ENCODE measurements at places on chromosomes 4 and X.

- no peak for DNase-seq
Measured at GRCh38 chr4:173498023-173498422, 32.0 kb downstream of the HAND2 start.

DNA sequence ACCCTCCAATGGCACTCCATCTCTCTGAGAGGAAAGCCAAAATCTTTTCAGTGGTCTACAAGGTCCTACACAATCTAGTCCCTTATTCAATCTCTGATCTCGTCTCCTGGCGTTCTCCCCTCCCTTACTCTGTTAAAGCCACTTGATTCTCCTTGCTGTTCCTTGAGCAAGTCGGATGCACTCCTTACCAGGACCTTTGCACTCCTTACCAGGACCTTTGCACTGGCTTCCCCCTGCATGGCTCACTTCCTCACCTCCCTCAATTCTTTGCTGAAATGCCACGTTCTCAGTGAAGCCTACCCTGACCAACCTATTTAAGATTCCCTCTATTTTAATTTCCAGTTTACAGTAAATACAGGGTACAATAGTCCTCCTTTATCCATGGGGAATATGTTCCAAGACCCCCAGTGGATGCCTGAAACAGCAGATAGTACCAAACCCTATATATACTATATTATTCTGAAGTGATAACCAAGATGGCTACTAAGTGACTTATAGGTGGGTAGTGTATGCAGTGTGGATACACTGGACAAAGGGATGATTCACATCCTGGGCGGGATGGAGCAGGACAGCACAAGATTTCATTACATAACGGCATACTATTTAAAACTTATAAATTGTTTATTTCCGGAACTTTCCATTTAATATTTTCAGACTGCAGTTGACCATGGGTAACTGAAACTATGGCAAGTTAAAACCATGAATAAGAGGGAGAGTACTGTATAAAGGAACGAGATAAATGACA, 6.5 kb upstream of the DLG3 start:
- DNase-seq: no peak

DNA sequence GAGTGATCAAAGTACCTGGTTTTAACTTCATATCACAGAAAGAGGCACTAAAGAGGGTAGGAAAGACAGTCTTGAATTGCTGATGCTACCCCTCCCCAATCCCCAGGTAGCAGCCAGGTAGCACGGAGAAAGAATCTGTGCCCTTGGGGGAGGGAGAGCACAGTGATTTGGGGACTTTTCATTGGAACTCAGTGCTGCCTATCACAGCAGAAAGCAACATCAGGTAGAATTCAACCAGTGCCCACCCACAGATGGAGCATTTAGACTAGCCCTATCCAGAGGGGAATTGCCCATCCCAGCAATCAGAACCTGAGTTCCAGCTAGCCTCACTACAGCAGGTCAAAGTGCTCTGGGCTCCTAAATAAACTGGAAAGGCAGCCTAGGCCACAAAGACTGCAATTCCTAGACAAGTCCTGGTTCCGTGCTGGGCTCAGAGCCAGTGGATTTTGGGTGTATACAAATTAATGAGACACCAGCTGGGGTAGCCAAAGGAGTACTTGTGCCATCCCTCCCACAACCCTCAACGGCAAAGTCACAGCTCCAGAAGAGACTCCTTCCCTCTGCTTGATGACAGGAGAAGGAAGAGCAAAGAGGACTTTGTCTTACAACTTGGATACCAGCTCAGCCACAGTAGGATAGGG, 228.1 kb downstream of the THOC2 start:
- DNase-seq: no peak

DNA sequence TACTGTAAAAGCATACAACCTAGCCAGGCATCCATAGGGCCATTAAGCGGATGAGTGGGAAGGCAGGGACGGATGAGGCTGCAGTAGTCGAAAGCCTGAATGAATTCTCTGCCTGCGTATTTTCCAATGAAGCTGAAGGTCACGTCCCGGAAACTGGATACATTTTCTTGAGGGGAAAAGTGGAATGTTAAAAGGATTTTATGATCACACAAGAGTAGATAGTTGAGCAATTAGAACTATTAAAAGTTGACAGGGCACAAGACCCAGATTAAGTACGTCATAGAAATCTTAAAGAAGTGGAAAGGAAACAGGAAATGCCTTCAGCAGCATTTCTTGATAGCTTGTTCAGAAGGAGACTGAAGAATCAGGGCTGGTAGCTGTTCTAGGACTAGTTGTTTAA, 98.3 kb upstream of the CXXC4 start:
- no peak for DNase-seq

DNA sequence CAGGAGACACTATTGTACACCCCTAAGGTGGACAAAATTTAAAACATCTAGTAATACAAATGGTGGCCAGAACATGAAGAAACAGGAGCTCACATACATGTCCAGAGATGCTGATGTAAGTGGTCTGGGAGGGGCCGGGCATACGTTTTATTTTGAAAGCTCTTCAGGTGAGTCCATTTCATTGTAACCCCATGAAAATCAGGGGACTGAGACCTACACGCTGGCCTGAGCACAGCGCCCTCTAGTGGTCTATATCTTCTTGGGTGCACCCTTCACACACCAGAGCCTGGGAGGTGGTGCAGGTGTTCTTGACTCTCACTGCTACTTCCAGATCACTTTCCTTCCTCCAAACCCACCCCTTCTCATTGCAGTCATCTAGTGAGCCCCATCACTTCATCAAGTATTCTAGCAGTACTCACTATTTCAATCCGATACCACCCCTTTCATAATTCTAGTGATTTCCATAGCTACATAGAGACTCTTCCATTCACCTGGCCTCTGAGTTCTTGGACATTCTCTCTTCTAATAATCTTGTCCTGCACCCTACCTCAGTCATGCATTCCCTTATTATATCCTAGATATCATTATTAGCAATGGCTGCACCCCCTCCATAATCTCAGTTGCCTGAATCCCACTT, 4.3 kb upstream of the TLR6 start:
- DNase-seq: peak; percentile 36

DNA sequence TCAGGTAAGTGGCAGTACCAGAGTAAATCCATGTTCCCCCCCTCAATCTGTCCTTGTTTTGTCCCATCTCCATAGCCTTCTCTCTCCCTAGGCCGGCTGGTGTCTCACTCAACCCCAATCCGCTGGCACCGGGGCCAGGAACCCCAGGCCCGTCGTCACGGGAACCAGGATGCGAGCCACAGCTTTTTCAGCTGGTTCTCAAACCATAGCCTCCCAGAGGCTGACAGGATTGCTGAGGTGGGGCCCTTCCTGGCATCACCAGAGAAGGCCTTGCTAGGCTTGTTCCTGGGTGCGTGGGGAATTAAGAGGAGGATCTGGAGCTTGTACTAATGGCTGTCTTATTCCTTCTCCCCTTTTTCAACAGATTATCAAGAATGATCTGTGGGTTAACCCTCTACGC, 2.7 kb downstream of the TSPYL2 start:
- no peak for DNase-seq

DNA sequence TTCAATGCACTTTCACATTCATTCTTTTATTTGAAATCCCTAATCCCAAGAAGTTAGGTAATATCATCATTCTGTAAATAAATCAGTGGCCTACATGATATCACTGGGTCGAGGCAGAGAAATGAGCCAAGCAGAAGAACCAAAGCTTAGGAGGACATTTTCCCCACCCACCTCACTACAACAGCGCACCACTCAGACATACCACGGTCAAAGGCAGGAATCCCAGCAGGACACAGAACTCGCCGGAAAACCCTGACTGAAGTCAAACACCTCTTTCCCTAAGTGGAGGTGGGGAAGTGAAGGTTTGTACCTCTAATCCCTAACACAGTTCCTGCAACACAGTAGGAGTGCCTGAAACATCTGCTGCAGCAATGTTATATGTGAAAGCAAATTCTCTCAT, 21.5 kb downstream of the RELL1 start:
- no peak for DNase-seq

- DNase-seq: no peak
Measured at GRCh38 chrX:46321676-46322075, 223.5 kb downstream of the ZNF674 start.

DNA sequence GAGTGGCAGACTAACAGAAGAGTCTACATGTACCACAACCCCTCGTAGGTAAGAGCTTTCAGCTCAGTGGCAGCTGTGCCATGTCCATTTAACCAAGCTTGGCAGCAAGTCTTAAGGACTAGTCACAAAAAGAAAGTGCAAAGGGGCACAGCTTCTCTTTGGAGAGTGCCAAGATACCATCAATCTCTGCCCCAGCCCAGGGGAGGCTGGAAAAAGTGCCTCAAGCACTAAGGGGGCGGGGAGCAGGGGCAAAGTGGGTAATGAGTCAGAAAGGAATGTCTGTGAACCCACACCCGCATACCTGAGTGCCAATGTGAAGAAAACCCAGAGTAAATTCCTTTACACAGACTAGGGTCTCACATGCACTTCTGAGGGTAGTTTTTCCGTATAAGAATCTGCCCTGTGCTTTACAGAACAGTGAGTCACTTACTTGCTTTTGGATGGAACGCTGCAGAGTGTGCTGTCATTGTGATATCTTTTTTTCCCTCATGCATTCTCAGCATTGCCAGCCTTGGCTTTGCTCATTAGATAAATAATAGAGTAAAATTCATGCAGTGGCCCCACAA, 219.8 kb downstream of the ZNF674 start:
- peak; percentile 10 for DNase-seq

DNA sequence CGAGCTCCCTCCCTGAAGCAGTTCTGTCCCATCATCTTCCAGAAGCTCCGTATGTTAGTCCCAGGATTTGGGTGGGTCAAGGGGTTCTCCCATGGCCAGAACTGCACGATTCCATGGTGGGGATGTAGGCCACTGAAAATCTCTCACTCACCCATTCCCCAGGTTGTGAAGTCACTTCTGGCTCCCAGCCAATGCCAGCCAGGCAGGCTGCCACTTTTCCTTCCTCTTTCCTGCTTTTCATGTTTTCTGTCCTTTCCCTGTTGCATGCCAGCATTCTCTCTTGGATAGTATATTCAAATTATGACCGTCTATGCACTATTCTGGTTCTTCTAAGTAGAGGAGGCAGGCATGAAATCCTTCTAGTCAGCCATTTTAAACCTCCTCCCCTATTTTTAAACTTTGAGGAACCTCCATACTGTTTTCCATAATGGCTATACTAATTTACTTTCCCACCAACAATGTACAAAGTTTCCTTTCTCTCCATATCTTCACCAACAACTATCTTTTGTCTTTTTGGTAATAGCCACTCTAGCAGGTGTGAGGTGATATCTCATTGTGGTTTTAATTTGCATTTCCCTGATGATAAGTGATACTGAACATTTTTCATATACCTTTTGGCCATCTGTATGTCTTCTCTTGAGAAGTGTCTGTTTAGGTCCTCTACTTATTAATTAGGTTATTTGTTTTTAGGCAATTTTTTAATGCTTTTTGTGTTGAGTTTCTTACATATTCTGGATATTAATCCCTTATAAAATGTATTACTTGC, 182.1 kb upstream of the TET2 start:
- no peak for DNase-seq

DNA sequence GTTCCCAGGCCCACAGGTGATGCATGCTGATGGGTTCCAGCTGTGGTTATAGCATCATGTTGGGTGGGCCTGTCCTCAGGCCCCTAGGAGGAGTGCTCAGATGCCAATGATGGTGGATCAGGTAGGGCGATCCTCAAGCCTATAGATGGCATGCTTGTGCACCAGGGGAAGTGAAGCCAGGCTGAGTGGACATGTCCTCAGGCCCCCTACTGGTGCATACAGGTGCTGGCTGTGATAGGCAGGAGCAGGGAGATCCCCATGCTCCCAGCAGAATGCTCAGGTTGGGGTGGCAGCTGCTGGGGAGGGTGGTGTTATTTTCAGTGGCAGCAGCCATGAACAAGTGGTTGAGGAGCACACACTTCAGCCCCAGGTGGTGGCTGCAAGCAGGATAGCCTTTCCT, 96.0 kb downstream of the SMARCA1 start:
- DNase-seq: no peak

GRCh38 chrX:10574663-10575062, 45.7 kb downstream of the MID1 start:
- DNase-seq: no peak

GRCh38 chr4:6752486-6752829, 30.1 kb upstream of the KIAA0232 start:
- DNase-seq: no peak

DNA sequence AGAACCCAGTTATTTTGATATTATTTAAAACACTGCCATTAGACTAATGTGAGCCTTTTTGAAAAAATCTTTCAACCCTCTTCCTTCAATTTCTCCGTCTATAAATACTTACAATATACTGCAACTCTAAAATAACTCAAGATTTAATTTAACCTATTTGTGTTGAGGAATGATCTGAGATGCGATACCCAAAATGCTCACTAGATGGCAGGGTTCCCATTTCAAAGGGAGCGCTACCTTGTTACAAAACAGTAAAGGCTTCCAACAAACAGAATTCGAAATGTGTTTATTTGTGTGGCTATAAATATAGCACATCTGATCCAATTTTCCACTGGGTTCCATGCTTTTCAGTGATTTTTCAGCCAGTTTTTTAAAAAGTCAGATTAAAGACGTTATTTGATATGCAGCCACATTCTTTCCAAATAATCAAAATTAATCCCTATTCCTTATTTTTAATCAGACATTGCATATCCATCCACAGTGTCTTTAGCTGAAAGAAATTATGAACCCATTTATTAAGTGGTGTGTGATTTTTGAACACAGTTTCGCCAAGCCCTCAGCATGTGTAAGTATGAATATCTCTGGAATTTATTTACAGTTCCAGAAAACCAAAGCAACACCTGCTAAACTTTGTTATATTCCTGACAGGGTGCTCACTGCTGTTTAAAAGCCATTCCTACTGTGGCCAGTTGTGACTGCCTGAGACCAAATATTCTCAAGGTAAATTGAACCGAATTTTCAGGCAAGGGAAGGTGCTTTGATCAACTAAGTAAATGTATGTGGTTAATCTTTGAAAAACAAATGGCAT, 668.0 kb upstream of the LCORL start:
- DNase-seq: peak; percentile 6

- DNase-seq: no peak
Measured at GRCh38 chr4:26217961-26218676, 102.7 kb upstream of the RBPJ start.

- no peak for DNase-seq
Measured at GRCh38 chr4:116066711-116067245, 953.4 kb upstream of the NDST4 start.

GRCh38 chr4:3851881-3852280, 85.7 kb downstream of the ADRA2C start:
- DNase-seq: no peak

GRCh38 chrX:51494409-51494808, 2.0 kb downstream of the NUDT11 start:
- no peak for DNase-seq

DNA sequence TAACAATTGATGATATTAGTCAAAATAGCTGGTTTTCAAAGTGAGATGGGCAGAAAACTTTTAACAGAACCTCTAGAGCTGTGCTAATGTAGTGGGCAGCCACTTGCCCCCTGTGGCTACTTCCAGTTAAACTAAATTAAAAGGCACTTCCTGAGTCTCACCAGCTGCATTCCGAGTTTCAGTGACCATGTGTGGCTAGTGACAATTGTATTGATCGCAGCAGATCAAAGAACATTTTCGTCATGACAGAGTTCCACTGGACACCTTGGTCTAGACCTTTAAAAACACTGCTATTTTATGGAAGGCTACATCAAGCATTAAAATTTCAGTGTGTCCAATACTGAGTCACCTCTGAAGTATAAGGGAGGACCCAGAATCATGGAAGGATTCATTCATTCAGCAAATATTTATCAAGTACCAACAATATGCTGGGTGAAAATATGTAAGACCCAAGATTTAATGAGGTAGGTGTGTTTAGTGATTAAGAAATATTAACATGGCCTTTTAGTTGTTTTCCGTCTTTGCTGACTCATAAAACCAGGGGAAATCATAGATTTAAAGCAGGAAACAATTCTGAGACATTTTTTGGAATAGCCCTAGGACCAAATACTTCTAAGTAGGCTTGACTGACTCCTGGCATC, 5.1 kb upstream of the FAT1 start:
- no peak for DNase-seq
